ENCODE measurements at places on chromosomes 5 and 9.

GRCh38 chr9:4803670-4804530, 11.2 kb downstream of the RCL1 start:
- DNase-seq = no peak

DNA sequence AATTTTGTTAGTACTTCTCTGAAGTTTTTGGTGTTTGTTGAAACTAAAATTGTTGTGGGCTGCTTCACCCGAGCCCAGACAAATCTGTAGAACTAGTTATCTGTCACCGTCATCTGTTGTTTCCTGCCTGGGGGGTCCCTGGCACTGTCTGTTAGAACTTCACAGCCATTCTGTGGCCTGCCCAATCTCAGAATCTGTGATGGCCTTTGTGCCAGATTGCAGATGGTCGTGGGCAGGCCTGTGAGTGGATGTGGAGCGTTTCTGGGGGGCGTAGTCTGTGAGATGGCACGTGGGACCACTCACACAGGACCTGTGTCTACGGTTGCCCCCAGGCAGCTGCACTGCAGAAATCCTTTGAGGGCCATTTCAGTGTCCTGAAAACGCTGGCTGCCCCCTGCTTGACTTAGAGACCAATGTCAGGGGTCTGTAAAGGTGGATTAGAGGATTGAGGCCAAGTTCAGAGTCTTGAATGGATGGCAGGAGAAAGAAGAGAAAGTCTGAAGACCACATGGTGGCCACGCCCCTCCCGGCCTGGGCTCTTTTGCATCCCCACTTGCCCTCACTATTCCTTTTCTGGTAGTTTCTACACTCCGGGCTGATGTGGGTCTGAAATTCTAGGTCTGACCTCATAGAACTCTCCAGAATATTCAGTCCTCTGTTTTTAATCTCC, 38.3 kb downstream of the TRIO start:
- no peak for DNase-seq

- DNase-seq = no peak
Observed at GRCh38 chr5:95628933-95629332, 9.0 kb downstream of the GPR150 start.

DNA sequence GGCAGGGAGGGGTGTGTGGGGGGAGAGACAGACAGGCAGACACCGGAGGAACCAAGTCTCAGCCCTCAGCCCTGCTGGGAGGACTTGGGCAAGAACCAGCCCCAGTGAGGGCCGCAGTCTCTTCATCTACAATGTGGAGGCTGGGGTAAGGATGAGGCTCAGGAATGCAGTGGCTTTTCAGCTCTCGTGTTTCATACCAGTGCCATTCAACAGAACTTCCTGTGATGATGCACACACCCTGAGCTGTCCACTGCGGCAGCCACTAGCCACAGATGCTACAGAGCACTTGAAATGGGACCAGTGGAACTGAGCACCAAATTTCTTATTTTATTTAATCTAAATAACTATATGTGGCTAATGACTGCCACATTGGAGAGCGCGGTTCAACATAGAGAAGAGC, 10.7 kb downstream of the CAMK2A start:
- no peak for DNase-seq

DNA sequence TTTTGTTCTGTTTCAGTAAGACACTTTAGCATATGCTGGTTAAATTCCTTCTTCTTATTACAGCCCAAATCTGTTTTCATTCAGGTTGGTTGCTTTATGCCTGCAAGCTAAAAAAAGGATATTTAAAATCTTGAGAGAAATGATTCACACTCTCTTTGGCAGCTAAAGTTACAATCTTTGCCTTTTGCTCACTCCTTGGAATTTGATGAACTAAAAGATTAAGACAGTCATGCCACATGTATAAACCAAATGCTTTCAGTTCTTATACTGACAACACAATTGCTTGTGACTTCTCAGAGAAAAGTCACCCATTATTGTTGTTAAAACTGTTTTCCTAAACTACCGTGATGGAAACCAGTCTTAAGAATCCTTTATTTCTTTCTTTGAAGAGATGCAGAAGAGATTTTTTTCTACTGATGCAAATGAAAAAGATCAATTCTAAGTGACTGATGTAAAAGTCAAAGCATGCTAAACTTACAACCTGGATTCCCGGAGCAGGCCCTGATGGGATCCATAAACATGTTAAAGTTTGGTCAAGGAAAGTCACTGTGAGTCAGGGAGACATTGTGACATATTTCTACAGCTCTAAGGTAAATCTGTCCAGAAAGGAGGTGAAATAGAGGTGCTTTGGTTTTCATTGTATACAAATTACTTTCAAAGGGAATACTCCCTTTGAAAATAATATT, 144.2 kb upstream of the CDH10 start:
- no peak for DNase-seq

GRCh38 chr5:98905857-98906688, 22.7 kb downstream of the CHD1 start:
- DNase-seq = peak; percentile 80

DNA sequence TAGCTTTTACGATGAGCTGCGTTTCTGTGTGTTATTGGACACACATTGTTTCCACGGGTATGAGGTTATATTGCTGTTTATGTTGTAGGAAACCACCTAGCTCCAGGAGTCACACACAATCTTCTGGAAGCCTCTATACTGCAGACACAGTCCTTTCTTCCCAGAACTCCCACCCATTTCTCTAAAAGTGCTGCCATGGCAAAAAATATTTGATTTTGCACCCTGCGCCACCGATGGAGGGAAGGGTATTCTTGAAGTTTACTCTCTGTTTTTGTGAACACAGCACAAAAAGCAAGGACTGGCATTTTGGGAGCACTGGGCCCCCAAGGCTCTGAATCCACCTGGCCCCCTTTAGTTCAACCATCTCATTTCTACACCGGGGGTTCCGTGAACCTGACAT, 187.5 kb downstream of the ICE1 start:
- DNase-seq = no peak

- no peak for DNase-seq
Observed at GRCh38 chr5:125775896-125776295, 647.3 kb upstream of the GRAMD2B start.

DNA sequence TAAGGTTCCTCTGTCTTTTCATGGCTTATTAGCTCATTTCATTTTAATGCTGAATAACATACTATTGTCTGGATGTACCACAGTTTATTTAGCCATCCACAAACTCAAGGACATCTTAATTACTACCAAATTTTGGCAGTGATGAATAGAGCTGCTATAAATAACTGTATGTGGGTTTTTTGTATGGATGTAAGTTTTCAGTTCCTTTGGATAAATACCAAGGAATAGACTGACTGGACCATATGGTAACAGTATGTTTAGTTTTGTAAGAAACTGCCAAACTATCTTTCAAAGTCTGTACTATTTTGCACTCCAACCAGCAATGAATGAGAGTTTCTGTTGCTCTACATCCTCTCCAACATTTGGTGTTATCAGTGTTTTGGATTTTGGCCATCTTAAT, 38.7 kb downstream of the SCAMP1 start:
- DNase-seq = no peak
